ENCODE measurements at places on chromosomes 2 and 18.

DNA sequence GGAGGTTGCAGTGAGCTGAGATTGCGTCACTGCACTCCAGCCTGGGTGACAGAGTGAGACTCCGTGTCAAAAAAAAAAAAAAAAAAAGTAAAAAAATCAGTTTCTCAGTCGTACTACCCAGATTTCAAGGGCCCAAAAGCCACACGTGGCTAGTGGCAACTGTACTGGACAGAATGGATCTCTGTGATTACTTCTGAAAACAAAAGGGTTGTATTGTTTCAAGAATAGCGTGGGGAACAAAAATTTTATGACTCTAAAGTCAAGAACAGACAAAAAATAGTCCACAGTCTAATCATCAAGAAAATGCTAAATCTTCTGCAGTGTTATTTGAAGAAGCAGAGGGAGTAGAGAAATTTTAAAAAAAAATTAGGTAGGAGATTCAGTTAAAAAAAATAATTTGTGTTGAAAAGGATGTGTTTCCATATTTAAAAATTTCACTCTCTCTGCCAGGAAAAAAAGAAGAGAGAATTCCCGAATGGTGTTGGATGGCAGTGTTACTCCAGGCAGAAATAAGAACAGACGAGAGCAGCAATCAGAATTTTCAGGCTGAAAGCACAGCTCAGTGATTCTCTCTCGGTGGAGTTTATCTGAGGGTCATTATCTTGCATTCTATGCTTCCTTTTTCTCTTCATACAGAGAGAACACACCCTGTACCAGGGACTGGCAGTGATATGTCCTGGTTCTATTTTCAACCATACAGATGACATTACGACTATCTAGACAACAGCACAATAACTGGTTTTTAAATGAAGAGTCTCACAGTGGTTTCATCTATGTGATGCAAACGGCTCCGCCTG lies 61.8 kb downstream of the CABYR start:
- no peak for DNase-seq

DNA sequence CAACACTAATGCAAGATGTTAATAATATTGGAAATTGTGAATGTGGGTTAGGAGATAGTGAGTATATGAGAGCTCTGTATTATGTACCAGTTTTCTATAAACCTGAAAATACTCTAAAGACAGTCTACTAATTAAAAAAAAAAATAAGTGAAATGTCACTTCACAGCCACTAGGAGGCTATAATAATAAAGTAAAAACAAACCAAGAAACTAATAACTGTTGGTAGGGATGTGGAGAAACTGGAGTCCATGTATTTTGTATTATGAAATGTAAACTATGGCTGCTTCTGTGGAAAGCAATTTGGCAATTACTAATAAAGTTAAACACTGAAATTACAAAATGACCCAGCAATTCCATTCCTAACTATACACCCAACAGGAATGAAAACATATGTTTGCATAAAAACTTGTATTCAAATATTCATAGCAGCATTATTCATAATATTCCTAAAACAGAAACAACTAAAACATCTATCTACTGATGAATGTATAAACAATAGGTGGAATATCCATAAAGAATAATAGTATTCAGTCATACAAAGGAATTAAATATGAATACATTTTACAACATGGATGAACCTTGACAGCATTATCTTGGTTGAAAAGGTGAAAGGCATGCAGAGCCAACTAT lies 36.2 kb downstream of the CCDC178 start:
- DNase-seq: no peak

DNA sequence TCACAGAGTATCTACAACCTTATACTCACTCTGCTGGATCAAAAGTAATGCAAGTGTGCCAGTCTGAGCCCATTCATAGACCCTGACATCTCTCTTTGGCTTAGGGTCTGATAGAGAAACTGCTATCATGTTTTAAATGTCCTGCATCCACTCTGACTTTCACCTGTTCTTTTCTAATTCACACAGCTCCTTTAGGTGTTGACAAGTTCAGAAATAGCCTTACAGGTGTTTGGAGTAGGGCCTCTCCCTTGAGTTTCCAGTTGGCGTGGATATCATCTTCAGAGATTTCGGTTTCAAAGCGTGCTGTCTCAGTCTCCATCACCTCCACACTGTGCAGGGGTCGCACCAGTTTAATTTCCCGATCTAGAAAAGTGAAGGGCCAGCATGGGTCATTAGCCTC lies 150.3 kb downstream of the PLEKHA3 start:
- DNase-seq: no peak

GRCh38 chr2:211545582-211545981 lies 989.2 kb downstream of the CPS1 start:
- no peak for DNase-seq

DNA sequence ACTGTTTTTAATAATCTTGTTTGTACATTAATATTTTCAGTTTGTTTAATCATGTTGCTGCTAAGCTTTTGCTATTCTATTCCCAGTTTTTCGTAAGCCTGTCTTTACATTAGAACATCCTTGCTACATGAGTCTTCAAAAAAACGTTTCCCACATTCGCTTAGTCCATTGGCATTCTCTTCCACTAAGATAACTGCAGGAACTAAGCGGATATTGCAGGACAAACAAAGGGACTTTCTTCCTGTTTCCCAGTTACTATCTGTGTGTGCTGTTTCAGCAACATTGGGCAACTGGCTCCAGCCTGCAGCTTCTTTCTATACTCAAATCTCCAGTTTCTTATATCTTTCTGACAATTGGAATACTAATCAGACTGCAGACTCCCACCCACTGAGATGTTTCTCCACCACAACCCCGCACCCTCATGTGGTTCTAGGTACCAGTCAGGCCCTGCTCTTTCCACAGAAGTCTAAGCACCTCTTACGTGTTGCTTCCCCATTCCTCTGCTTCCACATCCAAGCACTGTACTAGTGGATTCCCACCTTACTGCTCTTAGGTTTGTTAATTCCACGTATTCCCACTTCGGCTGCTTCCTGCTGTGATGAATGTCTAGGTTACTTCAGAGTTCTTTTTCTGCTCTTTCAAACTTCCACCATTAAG lies 420.3 kb downstream of the LRRTM4 start:
- DNase-seq: no peak

DNA sequence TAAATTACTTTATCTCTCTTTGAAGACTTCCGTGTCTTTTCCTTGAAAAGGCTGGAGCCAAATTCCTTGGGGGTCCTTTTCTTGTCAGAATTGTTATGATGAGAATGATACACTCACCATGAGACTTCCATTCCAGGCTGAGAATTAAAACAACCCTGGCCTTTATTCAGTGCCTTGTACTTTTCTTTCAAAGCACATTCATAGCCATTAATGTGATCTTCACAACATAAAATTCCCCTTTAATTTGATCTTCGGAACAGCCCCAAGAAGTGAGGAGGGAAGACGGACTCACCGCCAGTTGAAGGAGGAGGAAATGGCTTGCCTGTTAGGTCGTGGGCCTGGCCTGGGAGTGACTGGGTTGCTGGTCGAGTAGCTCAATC lies 127.3 kb downstream of the DDX1 start:
- no peak for DNase-seq

GRCh38 chr2:3461801-3462492 lies 57.4 kb downstream of the ADI1 start:
- DNase-seq: no peak

GRCh38 chr18:23992089-23992940 lies 22.2 kb upstream of the TTC39C start:
- DNase-seq: no peak

- DNase-seq: no peak
Measured at GRCh38 chr2:120251880-120252224, 800 bp upstream of the RALB start.

GRCh38 chr18:35278969-35279368 lies 11.1 kb downstream of the ZSCAN30 start:
- no peak for DNase-seq

DNA sequence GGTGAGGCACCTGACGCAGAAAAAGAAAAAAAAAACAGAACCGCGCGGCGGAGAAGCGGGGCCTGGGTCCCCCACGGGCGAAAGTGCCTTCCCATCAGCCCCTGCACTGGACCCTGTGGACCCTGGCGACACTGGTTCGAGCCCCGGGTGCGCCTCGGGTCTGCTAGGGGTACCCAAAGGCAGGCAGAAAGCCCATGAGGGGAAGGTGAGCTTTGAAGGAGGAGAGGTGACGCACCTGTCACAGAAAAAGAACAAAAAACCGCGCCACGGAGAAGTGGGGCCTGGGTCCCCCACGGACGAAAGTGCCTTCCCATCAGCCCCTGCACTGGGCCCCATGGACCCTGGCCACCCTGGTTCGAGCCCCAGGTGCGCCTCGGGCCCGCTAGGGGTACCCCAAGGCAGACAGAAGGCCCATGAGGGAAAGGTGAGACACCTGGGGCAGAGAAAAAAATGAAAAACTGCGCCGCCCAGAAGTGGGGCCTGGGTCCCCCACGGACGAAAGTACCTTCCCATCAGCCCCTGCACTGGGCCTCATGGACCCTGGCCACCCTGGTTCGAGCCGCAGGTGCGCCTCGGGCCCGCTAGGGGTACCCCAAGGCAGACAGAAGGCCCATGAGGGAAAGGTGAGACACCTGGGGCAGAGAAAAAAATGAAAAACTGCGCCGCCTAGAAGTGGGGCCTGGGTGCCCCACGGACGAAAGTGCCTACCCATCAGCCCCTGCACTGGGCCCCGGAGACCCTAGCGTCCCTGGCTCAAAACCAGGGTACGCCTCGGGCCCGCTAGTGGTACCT lies 227.4 kb downstream of the CCDC74A start:
- DNase-seq: no peak

GRCh38 chr18:23575309-23575651 lies 11.0 kb downstream of the NPC1 start:
- no peak for DNase-seq

- DNase-seq: no peak
Measured at GRCh38 chr2:239944694-239945551, 80.2 kb downstream of the NDUFA10 start.

- no peak for DNase-seq
Measured at GRCh38 chr2:60510713-60511112, 42.7 kb downstream of the BCL11A start.

DNA sequence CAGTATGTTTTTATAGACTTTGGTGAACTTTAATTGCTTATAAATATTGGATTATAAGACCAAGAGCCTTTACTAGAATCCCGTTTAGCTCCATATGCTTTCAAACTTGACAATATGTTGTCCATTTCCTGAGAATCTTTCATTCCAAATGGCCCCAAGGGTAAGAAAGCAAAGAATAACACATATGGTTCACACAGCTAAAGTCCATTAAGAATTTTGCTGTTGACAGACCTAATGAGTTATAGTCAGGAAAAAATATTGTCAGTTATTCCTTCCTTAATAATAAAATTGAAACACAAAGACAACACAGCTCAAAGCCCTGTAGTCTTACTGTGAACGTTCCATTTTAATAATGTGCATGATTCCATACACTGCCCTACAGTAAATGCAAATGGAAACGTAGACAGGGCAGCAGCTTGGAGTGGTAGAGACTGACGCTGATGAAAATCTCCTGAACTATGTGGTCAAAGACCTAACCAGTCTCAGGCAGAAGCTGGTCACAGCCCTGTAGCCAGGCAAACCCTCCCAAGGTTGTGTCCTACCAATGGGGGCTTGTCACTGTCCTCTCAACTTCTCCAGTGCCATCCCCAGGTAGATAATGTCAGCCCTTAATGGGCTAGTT lies 49.0 kb upstream of the ATIC start:
- no peak for DNase-seq

DNA sequence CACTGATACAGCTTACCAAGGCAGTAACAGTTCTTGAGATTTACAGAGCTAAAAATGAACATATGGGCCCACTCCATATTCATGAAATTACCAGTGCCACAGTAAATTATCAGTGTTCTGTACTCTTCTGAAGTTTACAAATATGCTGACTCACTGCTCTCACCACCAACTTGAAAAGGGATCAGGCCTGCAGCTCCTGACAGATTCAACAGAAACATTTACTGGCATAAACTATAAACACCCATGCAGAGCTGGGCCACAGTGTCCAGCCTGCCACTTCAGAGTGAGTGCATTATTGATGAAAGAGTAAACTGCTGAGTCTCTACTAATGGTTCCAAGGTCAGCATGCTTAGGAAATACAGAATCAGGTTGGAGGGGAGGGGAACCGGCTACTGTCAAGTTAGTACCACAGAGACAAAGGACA lies 83.1 kb downstream of the FARSB start:
- DNase-seq: no peak

DNA sequence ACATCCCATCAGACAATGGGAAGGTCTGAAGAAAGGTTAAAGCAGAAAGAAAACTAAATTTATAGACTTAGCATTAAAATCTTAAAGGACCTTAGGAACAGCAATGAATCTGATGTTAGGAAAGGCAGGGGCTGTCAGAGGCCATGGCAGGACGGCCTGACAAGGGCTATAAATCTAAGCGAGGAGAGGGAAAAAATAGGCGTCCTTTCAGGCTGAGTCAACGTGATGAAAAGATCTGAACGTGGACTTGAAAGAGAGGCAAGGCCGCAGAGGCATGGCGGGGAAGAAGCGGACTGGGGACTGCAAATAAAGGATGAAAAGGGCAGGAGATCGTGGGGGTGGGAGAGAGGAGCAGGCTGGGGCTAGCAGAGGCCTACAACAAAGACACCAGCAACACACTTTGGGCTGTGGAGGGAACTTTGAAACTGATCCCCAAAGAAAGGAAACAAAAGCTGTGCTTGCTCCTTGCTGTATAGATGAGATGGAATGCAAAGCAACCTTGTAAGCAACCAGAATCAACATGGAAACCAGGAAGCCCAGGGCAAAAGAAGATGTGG lies 145.6 kb downstream of the NRP2 start:
- DNase-seq: no peak

GRCh38 chr2:169095621-169096105 lies 26.3 kb downstream of the DHRS9 start:
- DNase-seq: no peak

DNA sequence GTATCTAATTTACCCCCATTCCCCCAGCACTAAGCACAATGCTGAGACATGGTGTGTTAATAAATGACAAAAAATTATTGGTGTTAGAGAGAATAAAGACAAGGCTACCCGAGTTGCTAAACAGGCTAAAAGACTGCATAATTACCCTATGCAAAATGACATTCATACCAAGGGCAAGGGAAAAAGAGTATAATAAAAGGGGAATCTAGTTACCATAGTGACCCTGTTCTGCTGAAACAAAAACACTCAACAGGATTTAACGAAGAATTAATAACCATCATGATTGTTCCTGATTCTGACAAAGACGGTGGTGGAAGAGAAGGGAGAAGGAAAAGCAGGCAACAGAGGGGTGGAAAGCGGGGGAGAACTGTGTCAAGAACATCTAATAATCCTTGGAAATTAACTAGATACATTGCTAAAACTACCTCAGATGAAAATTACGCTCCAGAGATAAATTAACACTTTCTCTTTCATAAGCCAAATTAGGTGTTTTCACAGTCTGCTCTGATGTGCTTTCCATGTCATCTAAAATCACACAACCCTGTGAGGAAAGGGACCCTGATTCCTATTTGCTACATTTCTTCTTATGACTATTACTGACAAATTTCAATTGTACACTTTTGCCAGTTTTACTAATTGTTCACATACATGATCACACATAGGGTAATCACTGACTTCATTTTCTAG lies 25.5 kb downstream of the TTR start:
- DNase-seq: no peak

- DNase-seq: no peak
Measured at GRCh38 chr2:230329946-230330605, 3.1 kb downstream of the SP140L start.
